Activated effector memory CD4-positive, alpha-beta T cell treated with anti-CD3 and anti-CD28 coated beads, Interleukin-2, amount 50 U/mL, for 16 hours (primary cell): ENCODE measurements at places on chromosomes 13 and 19.

DNA sequence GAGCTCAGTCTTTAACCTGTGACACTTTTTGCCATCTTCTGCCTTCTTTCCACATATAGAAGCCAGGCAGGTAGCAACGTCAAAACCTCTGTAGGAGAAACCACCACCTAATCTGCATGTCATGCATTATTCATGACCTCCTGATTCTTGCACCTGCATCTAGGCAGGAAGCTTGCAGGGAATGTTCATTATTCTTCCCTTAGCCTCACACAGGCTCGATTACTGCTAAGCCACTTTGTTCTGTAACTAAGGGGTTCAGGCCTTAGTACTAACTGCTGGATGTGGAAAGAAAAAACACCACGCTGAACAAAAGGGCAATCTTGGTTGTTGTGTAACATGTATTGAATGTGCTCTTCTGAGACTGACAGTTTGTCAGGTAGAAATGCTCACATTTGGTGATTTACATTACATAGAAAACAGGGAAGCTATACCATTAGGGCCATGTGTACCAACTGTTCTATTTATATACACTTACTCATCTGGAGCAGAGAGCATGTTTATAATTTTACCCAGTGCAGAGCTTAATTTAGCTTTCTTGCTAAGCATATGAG lies 366.9 kb downstream of the KLF12 start:
- DNase-seq: no peak

- DNase-seq: no peak
These were observed 53.5 kb downstream of the EFNB2 start for GRCh38 chr13:106481919-106482318.

- DNase-seq: peak; percentile 75
These were observed 4.0 kb downstream of the PTBP1 start for GRCh38 chr19:801030-801860.

GRCh38 chr13:22915442-22916082 lies 265.2 kb upstream of the SGCG start:
- DNase-seq: no peak

DNA sequence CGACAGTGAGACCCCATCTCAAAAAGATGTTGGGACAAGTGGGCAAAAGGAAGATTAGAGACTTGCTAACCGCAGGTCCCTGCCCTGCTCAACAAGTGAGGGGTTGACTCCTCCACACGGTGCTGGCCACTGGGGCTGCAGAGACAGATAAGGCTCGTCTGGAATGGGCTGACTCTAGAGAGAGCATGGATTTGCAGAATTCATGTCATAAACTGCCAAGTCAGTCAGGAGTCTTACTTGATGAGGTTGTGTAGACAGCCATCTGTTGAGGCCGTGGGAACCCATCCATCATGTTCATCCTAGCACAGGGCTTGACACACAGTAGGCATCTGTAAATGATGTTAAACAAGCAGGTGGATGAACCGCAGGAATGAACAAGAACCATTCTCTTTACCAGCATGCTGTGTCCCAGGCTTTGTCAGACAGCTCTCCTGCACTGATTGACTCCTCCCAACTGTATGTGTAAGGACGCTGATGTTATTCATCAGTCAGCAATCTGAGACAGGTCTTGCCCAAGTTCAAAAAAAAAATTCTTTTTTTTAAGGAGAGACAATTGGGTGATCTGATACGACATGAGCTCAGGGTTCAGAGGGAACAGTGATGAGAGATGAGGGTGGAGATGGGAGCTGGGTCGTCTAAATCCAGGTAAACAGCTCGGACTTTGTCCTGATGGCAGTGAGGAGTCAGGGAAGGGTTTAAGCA lies 8.8 kb downstream of the PAF1 start:
- no peak for DNase-seq

DNA sequence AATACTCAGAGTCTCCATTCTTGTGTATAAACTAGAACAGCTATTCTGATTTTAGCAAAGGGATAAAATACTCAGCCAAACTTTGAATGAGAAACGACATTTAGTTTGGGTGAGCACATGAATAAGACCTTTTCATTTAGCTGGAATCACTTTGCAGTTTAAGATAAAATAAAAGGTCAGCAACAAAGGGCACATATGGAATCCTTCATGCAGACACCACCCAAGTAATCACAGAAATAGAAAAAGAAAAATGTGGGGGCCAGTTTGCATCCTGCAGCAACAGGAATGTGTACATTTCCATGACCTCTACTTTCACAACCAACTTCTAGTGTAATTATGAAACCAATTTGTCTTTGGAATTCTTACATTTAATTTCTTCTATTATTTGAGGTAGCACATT lies 1637.4 kb downstream of the PCDH9 start:
- DNase-seq: no peak

DNA sequence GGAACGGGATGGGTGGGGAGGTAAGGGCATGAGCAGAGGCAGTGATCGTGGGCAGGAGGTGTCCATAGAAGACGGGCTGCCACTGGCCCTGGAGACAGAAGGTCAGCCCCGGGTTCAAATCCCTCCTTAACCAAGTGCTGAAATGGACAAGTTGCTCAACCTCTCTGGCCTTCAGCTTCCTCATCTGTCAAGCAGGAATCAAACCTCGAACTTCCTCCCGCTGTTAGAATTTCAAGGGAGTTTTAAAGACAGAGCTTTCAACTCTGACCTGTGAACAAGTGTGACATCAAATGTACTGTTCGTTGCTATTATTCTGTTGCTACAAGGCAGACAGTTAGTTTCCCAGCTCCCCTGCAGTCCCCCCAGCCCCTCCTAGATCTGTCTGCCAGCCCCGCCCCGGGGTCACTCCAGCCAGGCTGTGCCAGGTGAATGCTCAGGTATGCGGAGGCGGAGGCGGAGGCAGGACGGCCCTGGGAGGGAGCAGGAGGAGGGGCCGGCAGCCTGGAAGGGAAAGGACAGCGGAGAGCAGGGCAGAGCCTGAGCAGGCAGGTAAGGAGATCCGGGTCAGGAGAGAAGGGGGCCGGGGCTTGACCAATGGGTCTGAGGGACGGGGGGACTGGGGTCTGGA lies at the start of gene EPS8L1:
EPS8L1 (plus strand) TSS at position 499 of the 628 bp plus-strand sequence. CDS start 576 bp downstream, outside the sequence.
- no peak for DNase-seq

DNA sequence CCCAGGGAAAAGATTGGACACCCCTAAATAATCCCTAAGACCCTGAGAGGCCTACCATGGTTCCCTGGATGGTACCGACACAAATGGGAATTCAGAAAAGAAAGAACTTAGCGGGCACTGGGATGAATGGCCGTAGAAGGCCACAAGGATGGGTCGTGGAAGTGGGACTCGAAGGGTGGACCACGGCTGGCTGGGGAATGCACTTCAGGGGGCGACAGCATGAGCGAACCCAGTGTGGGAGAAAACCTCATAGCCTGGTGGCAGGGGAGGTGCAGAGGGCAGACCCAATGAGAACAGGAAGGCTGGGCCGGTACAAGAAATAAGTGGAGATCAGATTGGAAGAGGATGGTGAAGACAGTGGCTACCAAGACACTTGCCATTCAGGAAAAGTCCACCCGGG lies 28.7 kb downstream of the LATS2 start:
- DNase-seq: no peak

GRCh38 chr19:50252111-50252886 lies 48.9 kb downstream of the MYH14 start:
- peak; percentile 80 for DNase-seq

GRCh38 chr19:41302624-41303351 lies 7.2 kb upstream of the CCDC97 start:
- DNase-seq: peak; percentile 87

DNA sequence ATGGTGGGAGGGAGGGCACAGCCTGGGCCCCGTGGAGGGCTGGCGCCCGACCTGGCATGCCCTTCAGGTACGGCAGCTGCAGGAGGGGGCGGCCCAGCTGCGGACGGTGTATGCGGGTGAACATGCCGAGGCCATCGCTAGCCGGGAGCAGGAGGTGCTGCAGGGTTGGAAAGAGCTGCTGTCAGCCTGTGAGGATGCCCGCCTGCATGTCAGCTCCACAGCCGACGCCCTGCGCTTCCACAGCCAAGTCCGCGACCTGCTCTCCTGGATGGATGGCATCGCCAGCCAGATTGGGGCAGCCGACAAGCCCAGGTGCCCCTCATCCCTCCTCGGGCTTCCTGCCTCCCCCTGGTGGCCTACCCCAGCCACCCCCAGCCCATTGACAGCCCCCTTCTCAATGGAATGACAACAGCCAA lies 16.6 kb upstream of the SHKBP1 start:
- DNase-seq: no peak

GRCh38 chr13:66992183-66992582 lies 238.0 kb downstream of the PCDH9 start:
- no peak for DNase-seq

DNA sequence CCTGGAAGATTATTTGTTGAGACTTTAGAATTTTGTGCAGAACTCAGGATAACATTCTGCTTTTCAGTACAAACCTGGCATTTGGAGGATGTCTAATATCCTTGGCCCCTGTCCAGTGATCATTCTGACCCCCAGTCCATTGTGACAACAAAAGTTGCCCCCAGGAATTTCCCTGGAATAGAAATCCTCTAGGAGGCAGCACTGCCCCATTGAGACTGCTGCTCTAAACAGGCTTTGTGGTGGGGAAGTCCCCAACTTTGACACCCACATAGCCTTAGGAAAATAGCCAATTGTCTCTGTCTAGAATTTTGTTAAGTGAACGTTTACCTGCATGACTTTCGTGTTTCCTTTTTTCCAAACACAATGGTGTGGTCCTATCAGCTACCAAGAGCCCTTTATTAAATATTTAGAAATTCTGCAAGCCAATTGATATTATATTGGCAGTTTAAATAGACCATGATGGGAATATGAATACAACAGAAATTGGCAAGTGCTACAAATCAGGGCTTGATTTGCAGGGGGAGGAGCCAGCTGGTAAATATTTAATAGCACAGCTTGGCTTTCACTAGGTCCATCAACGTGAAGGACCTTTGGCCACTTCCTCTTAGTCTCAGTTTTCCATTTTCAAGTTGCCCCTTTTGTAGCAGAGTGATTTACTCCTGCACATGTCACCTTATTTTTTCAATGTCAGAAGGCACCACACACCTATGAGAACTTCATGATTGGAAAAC lies 451.7 kb downstream of the EFNB2 start:
- DNase-seq: no peak

DNA sequence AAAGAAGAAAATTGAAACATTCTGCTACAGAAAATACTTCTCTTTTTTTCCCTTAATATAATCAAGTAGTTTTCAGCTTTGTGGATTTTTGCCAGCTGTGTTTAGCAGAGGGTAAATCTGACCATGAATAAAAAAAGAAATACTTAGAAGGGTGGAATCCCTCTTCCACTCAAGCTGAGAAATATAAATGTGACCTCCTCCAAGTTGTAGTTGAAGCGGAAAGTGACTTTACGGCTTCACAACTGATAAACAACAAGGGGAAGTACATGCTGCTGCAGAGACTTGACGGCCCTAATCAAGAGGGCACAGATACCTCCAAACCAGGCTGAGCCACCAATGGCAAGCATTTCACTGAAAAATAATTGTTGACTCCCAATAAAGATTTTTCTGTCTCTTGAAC lies 785.0 kb downstream of the SLITRK5 start:
- no peak for DNase-seq

DNA sequence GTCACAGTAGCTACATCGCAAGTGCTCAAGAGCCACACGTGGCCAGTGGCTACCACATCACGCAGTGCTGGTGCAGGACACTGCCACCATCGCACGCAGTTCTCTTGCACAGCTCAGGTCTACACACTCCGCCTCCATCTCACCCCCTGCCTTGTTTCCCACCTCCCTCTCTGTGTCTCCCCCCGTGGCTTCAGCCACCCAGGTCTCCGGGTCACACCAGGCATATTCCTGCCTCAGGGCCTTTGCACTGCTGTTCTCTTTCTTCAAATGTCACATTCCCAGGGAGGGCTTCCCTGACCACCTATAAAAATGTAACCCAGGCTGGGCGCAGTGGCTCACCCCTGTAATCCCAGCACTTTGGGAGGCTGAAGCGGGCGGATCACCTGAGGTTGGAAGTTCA lies 10.6 kb downstream of the CCDC8 start:
- DNase-seq: peak; percentile 37

DNA sequence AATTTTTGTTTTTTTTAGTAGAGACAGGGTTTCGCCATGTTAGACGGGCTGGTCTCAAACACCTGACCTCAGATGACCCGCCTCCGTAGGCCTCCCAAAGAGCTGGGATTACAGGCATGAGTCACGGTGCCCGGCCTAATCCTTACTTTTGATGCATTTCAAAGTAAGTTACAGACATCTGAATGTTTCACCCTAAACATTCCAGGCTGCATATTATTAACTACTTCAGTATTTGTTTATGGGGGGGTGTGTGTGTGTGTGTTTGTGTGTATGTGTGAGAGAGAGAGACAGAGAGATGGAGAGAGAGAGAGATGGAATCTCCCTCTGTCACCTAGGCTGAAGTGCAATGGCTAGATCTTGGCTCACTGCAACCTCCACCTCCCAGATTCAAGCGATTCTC lies 13.1 kb downstream of the SULT2B1 start:
- no peak for DNase-seq

GRCh38 chr13:38519229-38519911 lies 167.5 kb upstream of the FREM2 start:
- DNase-seq: no peak

- no peak for DNase-seq
These were observed 10.0 kb upstream of the SPC24 start for GRCh38 chr19:11165486-11166030.

GRCh38 chr19:45560686-45561085 lies 23.9 kb downstream of the OPA3 start:
- DNase-seq: no peak

DNA sequence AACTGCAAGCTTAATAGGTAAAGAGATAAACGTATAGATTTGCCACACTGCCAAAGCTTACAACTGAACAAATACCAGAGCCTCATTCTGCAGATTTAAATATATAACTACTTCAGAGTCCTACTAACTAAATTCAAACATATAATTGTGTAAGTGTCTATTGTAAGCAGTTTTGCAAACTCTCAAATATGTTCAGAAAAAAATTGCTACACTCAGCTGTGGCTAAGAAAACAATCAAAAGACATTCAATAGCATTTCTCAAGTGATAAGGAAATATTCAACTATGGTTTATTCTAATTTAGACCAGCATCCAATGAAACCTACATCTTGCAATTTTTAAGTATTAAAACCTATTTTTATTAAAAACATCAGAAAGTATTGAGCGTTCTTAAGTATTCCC lies 202.4 kb downstream of the KCTD12 start:
- no peak for DNase-seq

DNA sequence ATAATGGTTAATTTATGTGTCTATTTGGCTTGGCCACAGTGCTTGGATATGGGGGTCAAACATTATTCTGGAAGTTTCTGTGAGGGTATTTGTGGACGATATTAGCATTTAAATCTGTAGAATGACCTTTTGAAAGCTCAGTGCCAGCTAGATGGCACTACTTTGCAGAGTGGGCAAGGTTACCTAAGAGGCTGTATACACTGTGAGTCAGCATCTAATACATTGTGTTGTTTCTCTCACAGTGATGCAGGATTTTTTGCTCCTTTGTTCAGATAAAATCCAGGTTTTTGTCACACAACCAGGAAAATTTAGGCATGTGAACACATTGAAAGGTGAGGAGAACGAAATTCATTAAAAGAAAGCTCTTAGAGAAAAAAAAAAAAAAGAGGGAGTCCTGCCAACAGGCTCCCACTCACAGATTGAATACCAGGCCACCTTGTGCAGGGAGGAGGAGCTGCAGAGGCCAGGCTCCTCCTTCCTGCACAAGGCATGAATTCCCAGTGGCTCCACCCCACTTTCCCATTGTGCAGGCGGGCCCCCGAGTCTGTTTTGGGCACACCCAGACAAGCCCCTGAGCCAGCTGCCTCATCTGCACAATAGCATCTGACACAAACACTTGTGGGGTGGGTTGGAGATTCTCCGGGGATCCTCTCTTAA lies 551.0 kb upstream of the ATXN8OS start:
- DNase-seq: no peak
